ENCODE measurements at places on chromosomes 5 and 9. TPM values are rescaled to one million over a fixed set of nuclear protein-coding genes. Genes with fewer than 3 reads are reported as not detected.

The NMUR2 gene
- polyA plus RNA-seq = 0.11 TPM

The EGFL7 gene
- polyA plus RNA-seq = 53.4 TPM

GRCh38 chr5:1318659-1319251, 23.9 kb upstream of the TERT start:
- no peak for DNase-seq

GRCh38 chr5:14783691-14784090, 87.9 kb downstream of the ANKH start:
- no peak for DNase-seq

DNA sequence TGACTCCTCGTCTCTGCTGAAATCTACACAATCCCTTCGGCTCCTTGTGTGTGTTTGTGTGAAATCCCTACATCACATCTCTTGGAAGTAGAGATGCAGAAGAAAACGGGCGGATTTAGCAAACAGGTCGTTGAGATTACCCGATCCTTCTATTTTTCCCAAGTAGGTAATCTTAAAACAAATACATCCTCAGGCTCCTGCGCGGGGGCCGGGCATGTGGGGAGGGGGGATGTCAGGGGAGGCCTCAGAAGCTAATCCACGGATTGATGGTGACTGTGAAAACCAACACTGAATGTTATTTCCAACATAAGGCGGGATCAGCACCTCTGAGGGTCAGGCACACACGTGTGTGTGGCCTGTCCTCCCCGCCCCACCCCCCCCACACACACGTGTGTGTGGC, 137.8 kb downstream of the ROR2 start:
- DNase-seq = peak; percentile 19

DNA sequence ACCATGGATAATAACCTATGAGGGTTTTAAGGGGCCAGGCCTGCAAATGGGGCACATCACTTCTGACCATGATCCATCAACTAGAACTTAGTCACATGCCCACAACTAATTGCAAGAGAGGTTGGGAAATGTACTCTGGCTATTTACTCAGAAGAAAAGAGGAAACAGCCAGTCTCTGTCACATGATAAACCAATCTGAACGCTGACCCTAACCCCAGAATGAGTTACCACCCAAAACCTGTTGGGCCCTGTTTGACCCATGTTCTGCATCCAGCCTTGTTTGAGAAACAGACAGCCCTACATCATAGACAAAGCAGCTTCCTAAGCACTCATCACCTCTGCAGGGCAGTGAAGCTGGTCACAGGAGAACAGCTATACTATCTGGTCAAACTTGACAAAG, 5.8 kb downstream of the MACROH2A1 start:
- DNase-seq = no peak

GRCh38 chr5:176606032-176606431, 3.9 kb downstream of the GPRIN1 start:
- no peak for DNase-seq

- no peak for DNase-seq
Observed at GRCh38 chr9:78383130-78383529, 86.2 kb downstream of the PSAT1 start.

- no peak for DNase-seq
Observed at GRCh38 chr5:1521671-1522600, 1.8 kb downstream of the LPCAT1 start.

- DNase-seq = no peak
Observed at GRCh38 chr9:87620731-87621322, 105.1 kb upstream of the CTSL start.

DNA sequence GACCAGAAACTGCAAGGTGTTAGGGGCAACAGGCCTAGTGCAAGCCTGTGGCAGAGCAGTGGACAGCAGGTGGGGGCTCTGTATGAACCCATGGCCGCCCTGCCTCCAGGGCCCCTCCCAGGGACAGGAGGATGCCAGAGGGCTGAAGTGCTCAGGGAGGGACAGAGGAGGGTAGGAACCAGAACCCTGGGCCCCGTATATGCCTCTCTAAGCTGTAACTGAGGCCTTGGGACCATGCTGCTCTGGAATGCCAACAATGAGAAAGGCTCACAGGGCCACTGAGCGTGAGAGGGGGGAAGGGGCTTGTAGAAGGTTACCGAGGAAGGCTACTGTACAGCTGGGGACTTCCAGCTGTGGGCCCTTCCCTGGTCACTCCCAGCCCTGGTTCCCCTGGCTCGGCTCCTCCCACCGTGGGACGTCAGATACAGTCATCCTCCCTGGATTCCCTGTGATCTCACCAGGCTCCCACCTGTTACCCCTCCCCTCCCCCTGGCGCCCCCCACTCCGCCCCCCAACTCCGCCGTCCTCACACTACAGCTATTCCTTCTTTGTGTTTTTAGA, 21.1 kb downstream of the AQP7 start:
- DNase-seq = peak; percentile 70

DNA sequence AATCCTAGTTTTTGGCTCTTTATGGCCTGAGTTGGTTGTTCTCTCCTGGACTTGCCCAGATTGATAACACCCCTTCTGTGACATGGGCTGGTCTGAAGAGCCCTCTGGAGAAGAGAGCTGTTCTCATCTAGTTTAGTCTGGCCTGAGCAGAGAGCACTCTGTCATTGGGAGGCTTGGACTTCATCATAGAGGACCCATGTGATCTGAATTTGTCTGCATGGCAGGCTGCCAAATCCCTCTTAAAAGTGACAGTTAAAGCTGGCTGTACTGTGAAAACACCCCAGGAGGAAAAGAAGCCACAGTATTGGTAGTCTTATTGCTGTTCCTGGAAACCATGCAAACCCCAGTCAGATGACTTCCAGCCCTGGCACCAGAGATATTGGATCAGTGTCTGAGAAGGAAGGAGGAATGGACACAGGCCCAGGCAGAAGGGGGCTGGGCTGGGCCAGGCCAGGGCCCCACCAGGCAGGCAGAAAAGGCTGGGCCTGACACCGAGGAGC, 3.7 kb upstream of the WDR31 start:
- no peak for DNase-seq

- DNase-seq = no peak
Observed at GRCh38 chr9:69649566-69650250, 22.5 kb downstream of the APBA1 start.

DNA sequence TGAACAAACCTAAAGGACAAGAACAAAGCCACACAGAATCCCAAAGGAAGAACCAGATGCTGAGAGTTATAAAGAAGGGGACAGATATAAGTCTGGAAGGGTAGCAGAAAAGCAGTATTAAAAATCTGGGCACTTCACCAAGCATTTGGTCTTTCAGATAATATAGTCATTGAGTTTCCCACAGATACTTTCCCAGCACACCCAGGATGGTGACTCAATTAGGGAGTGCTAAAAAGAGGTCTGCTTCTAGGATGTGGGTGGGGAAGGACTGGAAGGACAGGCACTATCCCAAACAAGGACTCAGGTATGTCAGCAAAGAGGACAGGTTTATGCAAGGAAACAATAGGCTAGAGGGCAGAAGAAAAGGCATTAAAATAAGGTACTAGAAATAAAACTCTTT, 59.3 kb downstream of the DIAPH1 start:
- DNase-seq = no peak

- DNase-seq = no peak
Observed at GRCh38 chr5:113749334-113749733, 235.8 kb downstream of the YTHDC2 start.

DNA sequence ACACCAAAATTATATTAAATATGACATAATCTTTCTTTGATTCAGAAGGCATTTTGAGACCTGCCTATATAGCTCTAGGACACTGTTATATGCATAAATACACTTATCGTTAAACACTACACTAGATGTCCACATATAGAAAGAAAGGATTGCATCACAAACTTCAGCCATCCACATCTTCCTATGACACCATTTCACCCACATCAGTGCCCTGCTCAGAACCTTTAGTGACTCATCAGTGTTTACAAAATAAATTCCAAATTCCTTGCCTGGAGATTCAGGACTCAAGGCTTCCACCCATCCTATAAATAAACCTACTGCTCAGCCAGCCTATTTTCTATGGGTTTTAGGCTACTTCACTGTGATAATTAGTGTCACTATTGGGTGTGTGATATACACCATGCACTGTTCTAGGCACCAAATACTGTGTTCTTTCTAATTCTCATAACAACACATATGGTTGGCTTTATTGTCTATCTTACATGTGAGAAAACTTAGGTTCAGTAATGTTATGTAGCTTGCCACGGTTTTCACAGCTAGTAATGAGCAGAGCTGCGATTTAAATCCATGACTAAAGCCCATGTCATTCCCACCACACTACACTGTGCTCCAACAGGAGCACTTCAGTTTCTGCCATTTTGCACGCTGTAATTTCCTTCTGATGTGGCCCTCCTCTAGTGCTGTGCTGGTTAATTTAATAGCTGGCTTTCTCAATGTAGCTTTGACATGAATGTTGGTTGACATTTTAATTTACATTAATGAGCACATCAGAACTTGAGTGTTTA, 103.3 kb downstream of the SREK1 start:
- no peak for DNase-seq

DNA sequence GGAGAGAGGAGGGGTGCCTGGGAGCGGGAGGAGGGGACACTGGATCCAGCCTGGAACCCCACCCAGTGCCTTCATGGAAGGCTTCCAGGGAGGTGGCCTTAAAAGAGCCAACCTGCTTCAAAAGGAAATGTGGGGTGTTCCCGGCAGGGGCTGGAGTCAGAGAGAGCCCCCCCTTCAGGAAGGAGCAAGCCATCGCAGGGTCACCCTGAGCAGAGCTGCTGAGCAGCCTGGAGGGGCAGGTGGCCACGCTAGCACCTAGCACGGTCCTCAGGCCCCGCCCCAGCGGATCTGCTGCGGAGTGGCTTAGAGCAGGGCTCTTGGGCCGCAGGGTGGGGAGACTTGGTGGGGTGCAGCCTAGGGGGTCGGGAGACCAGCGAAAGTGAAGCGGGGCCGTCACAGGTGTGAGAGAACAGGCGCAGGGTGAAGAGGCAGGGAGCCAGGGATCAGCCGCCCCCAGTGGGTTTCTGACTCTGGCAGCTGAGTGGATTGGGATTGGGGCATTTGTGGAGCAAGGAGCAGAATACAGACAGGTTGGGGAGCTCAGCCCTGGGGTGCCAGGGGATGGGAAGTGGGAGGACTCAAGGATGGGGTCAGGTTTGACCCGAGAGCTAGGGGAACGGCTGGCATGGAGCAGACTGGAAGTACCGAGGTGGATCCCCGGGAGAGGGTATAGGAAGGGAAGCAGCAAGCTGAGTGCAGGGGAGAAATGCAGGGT, 1.5 kb downstream of the LCN2 start:
- peak; percentile 86 for DNase-seq

The TMEM215 gene
- polyA plus RNA-seq = 0.33 TPM

The SLC6A3 gene
- polyA plus RNA-seq = 0.91 TPM

DNA sequence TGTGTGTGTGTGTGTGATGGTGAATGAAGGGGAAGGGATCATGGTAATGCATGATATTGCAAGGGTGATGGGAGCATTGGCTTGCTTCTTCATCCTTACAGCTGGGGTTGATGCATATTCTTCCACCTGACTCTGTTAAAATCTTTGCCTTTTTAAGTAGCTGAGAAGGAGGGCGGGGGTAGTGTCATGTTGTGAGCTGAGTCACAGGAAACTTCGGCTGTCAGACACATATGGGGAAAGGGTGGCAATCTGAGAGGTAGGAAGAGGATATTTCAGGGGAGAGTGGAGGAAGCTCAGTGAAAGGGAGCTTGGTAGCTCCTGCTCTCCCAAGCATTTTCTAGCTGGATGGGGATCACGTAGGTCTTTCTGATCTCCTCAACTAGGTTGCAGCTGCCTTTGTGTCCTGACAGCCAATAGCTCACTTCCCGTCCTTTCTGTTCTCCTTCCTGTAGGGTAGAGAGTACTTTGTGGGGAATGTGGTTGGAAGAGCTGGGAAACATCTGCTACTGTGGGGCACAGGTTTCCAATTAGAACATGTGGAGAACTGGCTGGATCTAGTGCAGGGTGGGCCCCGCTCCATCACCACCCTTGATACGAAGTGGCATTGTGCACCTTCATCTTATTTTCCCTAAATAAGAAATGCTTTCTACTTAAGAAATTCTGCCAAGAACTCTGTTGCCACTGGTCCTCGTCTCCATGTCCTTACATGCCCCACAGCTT, 18.1 kb upstream of the CLK4 start:
- no peak for DNase-seq

DNA sequence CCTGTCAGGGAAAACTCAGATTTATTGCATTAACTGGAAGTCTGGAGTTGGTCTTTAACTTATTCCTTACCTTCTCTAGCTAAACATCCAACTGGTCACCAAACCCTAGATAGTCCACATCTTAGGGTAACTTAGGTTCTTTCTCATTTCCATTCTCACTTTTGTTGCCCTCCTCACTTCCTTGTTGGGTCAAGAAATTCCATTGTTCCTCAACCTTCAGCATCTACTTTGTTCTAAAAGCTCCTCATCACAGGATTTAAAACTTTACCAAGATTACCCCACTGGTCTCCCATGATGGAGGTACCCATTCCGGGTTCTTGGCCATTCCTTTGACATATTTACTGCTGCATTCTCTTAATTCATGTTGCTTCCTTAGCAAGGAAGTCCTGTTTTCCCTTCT, 32.1 kb downstream of the PTTG1 start:
- DNase-seq = no peak

DNA sequence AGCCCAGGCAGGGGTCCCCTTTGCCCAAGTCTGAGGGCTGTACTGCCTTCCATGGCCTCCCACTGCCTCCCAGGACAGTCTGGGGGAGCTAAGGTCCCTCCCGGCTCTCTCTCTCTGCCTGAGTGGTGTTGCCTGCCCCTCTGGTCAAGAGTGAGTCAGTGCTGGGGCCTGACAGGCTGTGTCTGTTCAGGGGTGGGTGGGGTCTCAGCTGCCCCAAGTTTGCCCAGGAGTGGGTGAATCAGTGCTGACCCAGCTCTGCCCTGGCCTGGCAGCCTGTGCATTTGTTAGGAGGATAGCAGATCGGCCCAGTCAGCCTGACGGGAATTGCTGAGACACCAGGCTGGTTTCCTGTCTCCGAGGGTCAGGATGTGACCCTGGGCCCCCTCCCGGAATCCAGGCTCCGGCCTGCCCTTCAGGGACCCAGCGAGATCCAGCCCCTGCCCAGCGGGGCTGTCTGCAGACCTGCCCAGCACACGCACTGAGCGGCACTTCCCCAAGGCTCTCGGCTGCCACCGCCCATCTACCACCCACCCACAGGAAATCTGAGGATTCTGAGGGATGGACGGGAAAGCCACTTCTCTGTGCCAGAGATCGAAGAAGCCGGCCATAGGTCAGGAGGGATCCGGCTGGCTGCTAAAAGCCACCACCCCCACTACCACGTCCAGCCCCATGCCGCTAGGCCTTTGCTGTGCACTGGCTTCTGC, 15.9 kb downstream of the ENG start:
- DNase-seq = no peak

Data from H1 (cell line).